ENCODE measurements at places on chromosomes 2 and 18.

DNA sequence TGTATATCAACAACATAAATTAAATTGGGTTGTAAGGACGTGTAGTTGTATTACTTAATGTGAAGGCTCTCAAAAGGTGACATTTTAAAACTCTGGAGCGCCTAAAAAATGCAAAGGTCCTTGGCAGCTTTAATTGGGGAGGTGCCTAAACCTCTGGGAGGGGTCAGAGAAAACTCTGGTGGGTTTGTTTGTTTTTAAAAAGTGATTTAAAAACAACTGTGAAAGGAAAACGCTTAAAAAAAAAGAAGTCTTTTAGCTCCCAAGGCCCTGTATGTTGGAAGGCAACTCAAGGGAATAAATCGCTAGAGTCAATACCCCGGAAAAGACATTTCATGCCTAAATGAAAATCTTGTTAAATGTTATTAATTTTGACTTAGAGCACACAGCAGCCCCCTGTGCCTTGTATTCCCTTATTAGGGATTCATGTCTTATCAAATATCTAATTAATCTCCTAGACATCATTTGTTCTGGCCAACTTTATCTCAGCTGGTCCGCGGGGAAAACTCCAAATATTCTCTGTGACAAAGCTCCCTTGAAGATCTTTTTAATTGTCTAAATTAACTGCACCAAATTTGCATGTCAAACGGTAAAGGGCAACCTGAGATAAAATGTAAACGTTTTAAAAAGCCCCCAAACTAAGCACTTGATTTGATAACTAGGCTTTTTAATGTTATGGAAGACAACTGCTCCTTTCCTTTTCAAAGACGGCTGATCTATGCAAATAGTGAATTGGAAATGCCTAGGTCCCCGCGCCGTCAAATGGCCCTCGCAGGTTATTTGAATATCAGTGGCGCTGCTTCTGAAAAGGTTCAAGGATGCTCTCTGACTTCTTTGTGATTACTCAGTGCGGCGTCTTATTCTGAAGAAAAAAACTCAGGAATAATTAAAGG is 4.2 kb downstream of the SP9 start:
- no peak for DNase-seq

DNA sequence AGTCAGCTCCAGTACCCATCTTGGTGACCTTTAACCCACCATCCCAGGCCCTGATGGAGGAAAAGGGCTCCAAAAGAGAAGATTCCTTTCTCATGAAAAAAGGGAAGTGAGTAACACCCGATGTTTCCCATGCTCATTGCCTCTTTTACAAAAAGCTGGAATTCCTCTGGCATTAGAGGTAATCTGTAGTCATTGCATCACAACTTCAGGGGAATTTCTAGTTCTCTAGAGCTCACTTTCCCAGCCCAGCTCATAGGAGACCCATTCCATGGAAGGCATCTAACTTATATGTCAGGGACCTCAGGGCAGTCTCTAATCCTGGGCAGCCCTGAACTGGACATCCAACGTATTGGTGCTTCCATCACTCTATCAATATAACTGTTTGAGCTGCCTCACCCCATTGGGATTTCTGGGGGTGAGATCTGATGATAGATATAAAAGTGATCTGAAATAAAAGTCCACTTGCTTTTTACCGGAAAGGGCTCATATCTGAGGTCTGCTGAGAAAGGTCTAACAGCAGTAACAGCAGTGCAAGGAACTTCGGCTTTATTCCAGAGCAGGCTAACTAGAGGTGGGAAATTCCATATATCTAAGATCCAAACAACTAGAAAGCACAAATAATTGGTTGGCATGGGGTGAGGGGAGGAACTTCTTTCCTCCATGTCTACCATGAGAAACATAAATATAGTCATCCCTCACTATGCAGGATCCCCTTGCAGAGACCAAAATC is 106.1 kb downstream of the ETAA1 start:
- DNase-seq = no peak

GRCh38 chr2:105373895-105374401 is 24.9 kb downstream of the FHL2 start:
- no peak for DNase-seq

GRCh38 chr2:84882775-84883550 is 2.1 kb upstream of the TRABD2A start:
- DNase-seq = no peak

GRCh38 chr18:28855524-28855923 is 678.6 kb upstream of the CDH2 start:
- DNase-seq = no peak

- DNase-seq = no peak
Observed at GRCh38 chr2:113112441-113112840, 15.0 kb upstream of the IL1RN start.

- no peak for DNase-seq
Observed at GRCh38 chr2:113972766-113973165, 82.9 kb downstream of the ACTR3 start.

- DNase-seq = no peak
Observed at GRCh38 chr2:187541086-187542085, 12.8 kb downstream of the TFPI start.

DNA sequence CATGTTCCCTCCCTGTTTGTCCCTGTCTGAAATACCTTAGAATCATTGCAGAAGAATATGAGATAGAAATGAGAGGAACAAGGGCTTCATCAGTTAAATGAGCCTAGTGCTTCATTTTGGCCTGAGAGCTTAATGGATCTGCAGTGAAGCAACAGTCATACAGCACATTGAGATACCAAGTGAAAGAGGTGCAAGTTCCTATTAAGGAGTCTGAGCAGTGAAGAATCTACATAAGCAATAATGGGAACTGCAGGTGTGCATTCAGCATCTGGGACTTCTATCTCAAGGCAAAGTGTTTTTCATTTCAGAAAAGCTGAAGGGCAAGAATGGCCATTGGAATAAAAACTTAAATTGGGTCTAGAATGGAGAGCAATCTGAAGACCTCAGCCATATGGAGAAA is 323.2 kb upstream of the SLC39A10 start:
- no peak for DNase-seq

- no peak for DNase-seq
Observed at GRCh38 chr2:11752906-11753305, 6.5 kb downstream of the LPIN1 start.

- no peak for DNase-seq
Observed at GRCh38 chr2:46079985-46080560, 217.1 kb upstream of the EPAS1 start.

DNA sequence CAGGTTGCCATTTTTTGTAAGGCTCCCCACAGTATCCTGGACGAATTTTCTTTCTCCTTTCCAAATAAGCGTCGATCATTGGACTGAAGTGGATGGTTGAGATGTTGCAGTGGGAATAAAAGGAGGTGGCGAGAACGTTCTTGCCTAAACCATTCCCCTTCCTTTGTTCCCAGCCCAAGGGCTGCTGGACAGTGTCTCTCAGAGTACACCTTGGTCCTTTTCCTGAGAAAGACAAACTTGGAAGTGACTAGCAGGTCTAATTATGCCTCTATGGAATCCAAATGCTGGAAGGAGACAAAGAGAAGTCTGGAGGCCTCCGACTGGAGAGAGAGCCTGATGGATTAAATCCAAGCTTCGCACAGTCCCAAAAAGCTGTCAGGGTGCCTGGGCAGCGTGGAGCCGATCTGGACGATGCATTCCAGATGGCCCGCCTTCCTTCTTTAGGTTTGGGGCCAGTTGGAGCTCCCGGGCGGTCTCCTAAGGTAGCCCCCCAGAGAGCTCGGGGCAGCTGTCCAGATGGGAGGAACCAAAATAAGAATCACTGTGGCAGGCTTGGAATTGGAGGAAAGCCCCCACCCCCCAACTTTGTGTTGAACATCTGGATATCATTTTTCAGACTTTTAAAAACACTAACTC is 186.8 kb downstream of the TMEM247 start:
- DNase-seq = no peak

GRCh38 chr2:200834701-200835100 is 23.0 kb downstream of the BZW1 start:
- no peak for DNase-seq

DNA sequence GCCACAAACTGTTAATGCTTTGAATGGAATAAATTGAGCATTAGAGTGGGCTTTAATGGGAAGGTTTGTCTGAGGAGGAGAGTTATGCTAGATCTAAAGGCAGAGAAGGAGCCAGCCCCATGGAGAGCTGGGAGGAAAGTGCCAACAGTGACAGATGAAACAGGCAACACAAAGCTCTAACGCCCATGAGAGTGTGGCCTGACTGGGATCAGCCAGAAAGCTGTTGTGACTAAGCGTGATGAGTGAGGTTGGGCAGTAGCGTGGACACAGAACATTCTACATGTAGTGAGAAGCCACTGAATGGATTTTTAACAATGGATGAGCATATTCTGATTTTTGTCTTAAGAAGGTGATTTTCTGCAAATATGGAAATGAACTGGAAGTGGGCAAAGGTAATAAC is 185.3 kb upstream of the SIX2 start:
- DNase-seq = no peak

GRCh38 chr2:136016836-136017235 is 31.4 kb upstream of the DARS1 start:
- no peak for DNase-seq

- DNase-seq = no peak
Observed at GRCh38 chr2:86485802-86486201, 44.6 kb downstream of the KDM3A start.

DNA sequence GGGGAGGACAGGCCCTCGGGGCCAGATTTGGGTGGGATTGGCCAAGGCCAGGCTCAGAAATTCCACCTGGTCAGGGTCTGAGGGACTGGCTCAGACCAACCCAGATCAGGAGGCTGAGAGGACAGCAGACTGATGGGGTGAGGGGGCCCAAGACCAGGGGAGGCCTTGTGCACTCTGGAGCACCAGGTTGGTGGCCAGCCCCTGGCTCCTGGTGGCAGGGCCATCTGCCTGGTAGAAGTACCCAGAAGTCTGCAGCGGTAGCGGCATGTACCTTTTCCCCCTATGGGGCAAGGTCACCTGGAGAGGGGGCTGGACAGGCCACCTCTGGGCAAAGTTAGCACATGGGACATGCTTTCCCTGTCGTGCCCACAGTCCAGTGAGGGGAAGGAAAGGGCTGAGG is 21.2 kb upstream of the ODC1 start:
- DNase-seq = no peak

- no peak for DNase-seq
Observed at GRCh38 chr2:208999911-209000310, 423.9 kb upstream of the MAP2 start.

DNA sequence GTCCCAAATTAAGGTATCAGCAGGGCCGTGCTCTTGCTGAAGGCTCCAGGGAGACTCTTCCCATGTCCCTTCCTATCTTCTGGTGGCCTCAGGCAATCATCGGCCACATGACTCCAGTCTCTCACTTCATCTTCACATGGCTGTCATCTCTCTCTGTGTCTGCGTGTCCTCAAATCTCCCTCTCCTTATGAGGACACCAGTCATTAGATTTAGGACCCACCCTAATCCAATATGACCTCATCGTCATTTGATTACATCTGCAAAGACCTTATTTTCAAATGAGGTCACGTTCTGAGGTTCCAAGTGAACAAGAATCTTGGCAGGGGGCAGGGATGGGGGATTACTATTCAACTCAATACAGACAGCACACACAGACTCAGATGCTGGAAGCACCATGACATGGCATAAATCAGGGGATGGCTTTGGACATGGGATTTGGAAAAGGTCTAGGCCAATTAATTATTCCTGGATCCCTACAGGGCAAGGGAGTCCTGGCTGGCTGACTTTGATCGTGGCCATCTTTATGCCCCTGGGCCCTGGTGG is 210.0 kb upstream of the SKOR2 start:
- no peak for DNase-seq

DNA sequence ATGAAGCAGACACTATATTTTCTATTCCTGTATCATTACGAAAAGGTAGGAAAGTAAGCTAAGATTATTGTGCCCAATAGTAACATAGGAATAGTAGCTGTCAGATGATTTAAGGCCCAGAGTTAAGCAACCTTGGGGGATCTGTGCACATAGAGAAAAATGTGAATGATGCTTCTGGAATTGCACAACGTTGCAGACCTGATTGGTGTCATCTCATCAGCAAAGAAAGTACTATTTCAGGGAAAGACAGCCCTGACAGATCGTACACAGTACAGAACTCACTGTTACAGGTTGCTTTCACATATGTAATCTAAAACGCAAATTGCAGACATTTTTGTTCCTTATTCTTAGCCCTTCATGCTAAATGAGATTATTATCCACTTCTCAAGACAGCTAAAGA is 535.9 kb downstream of the TRIB2 start:
- no peak for DNase-seq

DNA sequence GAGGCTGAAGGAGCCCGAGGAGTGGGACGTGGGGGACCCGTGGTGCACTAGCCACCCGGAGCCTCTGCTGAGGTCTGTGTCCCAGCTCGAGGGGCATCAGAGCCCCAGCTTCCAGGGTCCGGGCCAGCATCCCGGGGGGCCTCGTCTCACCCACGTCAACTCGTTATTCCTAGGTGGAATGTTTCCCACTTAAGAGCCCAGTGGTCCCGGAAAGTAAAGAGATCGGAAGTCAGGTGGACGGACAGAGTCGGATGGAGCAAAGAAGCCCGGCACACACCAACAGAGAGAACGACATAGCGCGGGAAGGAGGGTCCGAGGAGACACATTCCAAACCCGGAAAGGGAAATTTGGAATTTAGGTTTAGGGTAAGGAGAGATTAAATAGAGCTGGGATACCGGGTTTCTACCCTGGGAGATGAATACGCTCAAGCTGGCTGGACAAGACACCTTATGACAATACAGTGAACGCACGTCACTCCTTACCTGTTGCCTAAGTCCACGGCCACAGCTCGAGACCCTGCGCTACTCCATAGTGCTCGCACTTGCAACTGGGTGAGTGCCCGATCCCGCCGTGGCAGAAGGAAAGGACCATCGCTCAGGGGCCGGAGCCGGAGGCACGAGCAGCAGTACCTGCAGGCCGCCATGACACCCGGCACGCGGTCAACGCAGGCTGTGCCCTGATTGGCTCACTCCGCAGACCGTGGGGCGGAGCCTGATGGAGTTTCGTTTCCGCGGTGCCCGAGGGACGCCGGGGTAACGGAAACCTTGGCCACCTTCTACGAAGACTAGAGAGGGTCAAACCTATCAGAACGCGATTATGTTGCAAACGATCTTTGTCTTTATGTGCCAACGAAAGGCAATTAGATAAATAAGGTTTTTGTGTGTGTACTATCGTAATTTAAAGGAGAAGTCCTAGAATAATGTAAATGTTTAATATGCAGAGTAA is at the start of gene PNPT1:
TSS of gene PNPT1 (minus strand) at position 664 of the 945 bp plus-strand sequence. CDS start at position 643, 21 bp downstream.
- DNase-seq = peak; percentile 81

GRCh38 chr2:61328707-61329251 is 142.1 kb downstream of the USP34 start:
- no peak for DNase-seq
